ENCODE measurements at places on chromosomes 6 and 20.

DNA sequence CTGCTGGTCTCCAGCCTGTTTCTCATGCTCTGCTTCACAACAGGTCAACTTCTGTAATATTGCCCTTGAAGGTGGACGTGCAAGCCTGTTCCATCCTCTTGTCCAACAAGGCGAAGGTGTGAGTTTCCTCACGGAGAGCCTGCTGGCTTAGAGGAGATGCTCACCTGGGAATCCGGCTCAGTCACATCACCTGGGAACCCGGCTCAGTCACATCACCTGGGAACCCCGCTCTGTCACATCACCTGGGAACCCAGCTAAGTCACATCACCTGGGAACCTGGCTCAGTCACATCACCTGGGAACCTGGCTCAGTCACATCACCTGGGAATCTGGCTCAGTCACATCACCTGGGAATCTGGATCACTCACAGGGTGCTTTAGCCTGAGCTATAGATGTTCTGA is 230.1 kb downstream of the ERMARD start:
- DNase-seq = no peak

DNA sequence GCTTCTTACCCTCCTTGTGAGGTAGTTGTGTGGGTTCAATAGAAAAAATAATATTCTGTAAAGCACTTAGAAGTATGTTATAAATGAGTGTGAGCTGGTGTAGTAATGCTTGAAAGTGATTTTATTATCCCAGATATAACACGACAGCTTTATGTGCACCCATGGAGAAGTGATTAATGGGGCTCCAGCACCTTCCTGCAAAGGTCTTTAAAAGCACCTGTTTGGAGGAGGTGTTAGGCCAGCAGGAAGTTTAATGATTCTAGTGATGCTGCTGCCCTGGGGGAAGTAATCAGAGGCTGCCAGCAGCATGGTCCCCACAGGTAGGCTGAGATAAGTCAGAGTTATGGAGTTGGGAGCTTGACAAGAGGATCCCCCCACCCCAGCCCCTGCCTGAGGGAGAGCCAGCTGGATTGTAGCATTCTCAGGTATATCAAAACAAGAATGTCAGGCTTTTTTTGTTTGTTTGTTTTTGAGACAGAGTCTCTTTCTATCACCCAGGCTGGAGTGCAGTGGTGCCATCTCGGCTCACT is 166.3 kb downstream of the PHACTR1 start:
- no peak for DNase-seq

GRCh38 chr20:57716202-57716601 is 6.4 kb upstream of the PMEPA1 start:
- DNase-seq = no peak

DNA sequence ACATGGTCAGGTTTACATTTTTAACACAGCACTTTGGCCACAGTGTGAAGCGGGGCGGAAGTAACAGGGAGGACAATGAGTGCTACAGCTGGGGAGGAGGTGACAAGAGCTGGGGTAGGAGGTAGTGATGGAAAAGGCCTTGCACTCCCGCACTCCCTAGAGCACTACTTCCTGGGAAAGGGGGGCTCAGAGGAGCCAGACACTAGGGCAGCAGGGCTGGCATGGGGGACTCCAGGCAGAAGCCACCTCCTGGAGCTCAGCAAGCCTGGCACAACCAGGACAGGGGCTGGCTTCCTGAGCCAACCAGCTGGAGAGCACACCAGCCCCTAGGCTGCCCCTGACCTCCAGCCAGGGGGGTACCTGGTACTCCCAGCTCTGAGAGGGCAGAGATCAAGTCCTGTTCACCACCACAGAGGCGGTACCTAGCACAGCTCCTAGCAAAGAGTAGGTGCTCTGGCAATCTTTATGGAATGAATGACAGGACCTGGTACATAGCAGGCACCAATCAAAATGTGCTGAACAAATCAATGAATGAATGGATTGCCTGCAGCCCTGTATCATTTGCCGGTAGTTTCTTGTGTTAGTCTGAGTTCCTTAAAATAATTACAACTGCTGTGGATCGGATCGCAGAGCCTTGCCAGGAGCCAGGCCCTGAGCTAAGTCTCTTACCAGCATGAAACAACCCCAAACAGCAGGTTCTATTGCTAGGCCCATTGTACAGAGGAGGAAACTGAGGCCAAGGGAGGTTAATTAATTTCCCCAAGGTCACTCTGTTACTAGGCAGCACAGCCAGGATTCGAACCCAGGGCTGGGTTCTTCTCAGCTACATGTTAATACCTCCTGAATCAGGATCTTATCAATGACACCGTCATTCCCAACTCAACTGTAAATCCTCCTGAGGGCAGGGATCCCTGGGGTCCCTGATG is 15.5 kb downstream of the NOL4L start:
- DNase-seq = no peak

DNA sequence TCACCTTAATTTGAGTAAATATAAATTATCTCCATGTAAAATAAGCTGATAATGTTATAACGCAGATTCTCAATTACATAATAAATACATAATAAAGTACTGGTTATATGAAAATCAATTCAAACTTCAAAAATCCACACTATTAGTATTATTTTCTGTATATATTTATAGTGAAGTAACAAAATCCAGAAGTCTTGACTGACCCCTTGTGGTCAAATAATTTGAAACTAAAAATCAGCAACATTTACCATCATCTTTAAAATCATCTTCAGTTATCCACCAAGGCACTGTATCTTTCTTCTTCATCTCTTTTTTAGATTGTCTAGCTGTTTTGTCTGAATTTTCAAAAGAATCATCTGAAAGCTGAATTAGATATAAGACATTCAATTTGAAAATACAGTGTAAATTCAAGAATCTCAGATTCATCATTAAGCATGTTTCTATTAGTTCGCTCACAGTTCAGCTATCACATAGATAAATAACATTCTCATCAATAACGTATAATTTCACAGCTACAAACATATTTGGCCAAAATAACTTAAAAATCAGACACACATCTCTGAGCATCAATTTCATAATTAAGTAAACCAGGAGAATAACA is 6.5 kb downstream of the CEP162 start:
- DNase-seq = no peak

GRCh38 chr6:3753228-3753835 is 1.8 kb upstream of the PXDC1 start:
- no peak for DNase-seq

DNA sequence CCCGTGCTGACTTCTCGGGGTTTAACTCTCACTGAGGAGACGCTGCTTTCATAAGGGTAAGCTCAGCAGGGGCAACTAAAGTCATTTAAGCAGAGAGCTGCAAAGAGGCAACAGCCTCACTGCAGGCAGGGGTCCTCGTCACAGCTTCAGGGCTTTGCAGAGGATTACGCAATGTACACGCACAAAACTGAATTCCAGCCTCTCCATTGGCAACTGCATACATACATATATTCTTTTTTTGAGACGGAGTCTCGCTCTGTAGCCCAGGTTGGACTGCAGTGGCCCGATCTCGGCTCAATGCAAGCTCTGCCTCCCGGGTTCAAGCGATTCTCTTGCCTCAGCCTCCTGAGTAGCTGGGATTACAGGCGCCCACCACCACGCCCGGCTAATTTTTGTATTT is 2.4 kb downstream of the GMEB2 start:
- DNase-seq = no peak

- DNase-seq = no peak
Observed at GRCh38 chr6:128158496-128158895, 257.6 kb upstream of the THEMIS start.

GRCh38 chr6:53179961-53180651 is 31.5 kb upstream of the GCM1 start:
- peak; percentile 38 for DNase-seq

- no peak for DNase-seq
Observed at GRCh38 chr20:4152696-4153235, 137.4 kb upstream of the RNF24 start.

DNA sequence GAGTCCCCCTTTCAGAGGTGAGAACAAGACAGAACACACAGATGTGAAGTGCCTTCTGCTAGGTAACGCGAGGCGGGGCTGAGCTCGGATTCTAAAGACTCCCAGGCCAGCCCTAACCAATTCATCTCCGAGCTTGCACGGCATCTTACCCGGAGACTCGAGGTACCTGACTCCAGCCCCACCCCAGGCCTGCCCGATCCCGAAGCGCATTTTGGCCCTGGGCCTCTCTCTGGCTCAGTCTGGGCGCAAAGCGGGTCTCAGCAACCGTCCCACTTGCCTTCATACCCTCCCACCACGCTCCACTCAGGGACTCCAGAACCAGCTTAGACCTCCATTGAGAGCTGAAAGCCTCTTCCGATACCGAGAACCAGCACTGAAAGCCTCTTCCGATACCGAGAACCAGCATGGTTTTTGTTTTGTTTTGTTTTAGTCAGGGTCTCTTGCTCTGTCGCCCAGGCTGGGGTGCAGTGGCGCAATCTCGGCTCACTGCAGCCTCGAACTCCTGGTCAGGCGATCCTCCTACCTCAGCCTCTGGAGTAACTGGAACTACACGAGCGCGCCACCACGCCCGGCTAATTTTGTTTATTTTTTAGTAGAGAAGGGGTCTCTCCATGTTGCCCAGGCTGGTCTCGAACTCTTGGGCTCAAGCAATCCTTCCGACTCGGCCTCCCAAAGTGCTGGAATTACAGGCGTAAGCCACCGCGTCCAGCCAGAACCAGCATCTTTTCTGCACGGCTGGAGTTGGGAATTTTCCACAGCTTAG is 557 bp upstream of the DYNLRB1 start:
- DNase-seq = peak; percentile 82

DNA sequence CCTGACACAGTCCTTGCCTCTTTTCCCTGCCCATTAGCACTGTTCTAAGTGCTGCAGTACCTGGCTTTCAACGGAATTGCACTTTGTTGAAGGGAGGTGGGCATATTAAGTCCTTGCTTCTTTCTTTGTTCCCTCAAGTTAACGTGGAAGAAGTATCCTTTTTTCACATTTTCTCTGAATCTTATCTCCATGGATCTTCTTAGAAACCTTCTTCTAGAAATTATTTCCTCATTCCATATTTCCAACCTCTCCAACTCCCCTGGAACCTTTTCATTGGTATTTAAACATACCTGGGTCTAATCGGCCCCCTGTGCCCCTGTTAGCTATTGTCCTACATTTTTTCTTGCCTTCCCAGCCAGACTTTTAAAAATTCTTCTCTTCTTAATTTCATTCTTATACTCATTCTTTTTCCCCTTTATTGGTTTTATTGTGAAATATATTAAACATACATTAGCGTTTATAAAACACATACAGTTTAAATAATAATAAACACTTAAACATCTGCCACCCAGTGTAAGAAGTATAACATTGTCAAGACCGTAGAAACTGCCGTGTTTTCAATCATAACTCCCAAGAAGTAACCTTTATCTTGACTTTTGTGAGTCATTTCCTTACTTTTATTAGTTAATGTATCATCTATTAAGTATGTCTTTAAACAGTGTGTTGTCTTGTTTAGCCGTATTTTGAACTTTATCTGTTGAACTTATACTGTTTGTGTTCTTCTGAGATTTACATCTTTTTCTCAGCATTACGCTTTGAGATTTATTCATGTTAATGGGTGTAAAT is 118.2 kb downstream of the CDKAL1 start:
- DNase-seq = no peak

All from testis (tissue), 5 donors.